Esophagus squamous epithelium (tissue), 5 donors: ENCODE measurements at places on chromosomes 2 and 18.

DNA sequence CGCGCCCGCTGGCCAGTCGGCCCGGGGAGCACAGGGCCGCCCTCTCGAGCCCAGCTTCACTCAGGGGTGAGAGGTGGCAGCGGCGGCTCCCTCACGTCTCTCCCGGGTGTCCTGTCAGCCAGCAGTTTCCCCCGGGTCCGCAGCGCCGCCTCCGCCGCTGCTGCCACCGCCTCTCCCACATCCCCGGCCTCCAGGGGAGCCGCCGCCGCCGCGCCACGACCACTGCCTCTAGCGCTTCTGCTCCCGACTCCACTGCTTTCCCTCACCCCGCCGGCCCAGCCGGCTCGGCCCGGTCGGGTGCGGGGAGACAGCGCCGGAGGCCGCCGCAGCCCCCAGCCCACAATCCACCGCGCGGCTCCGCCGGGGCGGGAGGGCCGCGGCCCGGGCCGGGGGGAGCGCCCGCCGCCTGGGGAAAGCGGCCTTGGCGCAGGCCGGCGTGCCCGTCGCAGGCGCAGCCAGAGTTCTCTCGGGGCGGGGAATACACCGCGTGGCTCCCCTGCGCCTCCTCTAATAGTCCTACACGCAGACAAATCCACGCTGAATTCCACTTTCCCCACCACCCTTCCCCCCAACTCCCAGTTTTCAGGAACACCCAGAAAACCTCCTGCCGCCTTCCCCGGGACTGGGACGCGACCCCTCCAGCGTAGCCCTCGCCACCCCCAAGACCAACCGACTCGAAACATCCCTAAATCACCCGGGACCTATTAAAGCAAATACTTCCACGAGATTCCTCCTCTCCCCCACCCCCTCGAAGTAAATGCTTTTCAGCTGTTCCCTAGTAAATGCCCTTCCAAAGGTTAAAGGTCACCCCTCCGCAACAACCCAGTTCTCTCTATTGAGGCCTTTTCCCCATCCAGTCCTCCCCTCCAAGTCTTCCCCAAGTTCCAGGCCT is at the start of gene VPS54:
VPS54 (minus strand) TSS at position 346 of the 892 bp plus-strand sequence. CDS start 35,429 bp downstream, outside the sequence.
- DNase-seq = no peak
- H3K27me3 ChIP-seq = no peaks in the 10 kb centered on the region
- H3K4me3 ChIP-seq = peak within 1 kb of the TSS; percentile 78
- no peaks in the 10 kb centered on the region for H3K4me1 ChIP-seq
- no peaks in the 10 kb centered on the region for H3K36me3 ChIP-seq

DNA sequence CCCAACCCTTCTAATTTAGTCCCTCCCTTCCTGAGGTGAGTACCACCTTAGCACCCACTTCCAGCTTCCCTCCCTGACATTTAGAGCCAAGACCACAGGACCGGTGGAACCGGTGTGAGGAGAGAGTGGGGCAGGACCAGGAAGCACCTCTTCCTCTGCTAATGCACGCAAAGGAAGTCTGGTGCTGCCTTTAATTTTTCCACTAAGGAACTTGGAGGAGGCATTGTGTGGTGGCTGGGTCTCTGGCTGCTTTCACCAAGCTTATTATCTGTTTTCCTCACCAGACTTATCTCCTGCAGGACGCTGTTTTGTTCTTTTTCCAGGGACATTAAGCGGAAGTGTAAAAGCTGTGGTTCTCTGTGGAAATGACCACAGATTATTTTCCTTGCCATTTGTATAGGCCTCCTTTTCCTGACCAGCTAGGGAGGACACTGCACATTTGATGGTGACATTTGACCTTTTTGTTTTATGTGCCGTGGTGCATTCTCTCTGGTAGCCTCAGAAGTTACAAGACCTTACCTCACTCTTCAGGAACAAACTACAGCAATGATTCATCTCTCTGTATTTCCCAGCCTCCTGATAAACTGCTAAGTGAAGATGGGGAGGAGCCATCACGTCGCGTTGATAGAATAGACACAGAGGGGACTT is 39.8 kb upstream of the SPTBN1 start:
- H3K27ac ChIP-seq = peak overlapping the region; percentile 10
- H3K27me3 ChIP-seq = no peaks in the 10 kb centered on the region
- DNase-seq = no peak
- H3K36me3 ChIP-seq = no peaks in the 10 kb centered on the region
- peaks cover 30% of the 10 kb centered on the region for H3K4me1 ChIP-seq

GRCh38 chr2:48448274-48449061 is 81.5 kb upstream of the STON1 start:
- no peak overlapping the region for H3K4me3 ChIP-seq
- no peak overlapping the region for H3K27ac ChIP-seq
- no peaks in the 10 kb centered on the region for H3K36me3 ChIP-seq
- no peak for DNase-seq

DNA sequence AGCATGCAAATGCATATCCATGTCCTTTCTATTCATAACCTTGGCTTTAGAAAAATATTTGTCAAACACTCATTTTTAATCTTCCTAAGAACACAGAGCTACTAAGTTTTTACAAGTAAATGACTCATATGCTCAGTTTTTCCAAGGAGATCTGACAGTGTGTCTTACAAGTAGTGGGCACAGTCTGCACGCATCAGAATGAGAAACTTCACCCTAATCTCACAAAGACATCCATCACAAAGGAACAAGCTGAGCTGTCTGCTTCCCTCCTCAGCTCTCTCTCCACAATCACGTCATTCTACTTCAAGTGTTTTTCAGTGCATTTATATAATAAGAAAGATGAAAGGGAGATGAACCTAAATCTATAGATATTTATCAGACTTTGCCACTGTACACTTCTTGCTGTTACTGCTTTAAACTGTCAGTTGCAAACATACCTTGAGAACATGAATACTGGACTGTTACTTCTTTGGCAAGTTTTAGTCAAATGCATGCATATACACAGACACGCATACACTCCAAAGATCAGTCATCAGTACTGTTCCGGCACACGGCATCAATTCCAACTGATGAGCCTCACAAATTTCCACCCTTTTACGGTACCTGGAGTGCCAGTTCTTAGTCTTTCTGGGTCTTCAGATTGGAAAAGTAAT is 75.7 kb downstream of the RBMS1 start:
- H3K4me3 ChIP-seq = no peak overlapping the region
- no peak for DNase-seq
- no peak overlapping the region for H3K27ac ChIP-seq

- H3K27ac ChIP-seq = no peak overlapping the region
- no peaks in the 10 kb centered on the region for H3K27me3 ChIP-seq
- H3K4me3 ChIP-seq = no peak overlapping the region
- H3K4me1 ChIP-seq = peaks cover 28% of the 10 kb centered on the region
- peaks cover 8% of the 10 kb centered on the region for H3K36me3 ChIP-seq
- no peak for DNase-seq
Measured at GRCh38 chr2:189444322-189444721, 3.0 kb downstream of the WDR75 start.

- H3K4me3 ChIP-seq = no peak overlapping the region
- no peaks in the 10 kb centered on the region for H3K27me3 ChIP-seq
- peaks cover 17% of the 10 kb centered on the region for H3K4me1 ChIP-seq
Measured at GRCh38 chr18:13572148-13572547, 154.2 kb downstream of the FAM210A start.

DNA sequence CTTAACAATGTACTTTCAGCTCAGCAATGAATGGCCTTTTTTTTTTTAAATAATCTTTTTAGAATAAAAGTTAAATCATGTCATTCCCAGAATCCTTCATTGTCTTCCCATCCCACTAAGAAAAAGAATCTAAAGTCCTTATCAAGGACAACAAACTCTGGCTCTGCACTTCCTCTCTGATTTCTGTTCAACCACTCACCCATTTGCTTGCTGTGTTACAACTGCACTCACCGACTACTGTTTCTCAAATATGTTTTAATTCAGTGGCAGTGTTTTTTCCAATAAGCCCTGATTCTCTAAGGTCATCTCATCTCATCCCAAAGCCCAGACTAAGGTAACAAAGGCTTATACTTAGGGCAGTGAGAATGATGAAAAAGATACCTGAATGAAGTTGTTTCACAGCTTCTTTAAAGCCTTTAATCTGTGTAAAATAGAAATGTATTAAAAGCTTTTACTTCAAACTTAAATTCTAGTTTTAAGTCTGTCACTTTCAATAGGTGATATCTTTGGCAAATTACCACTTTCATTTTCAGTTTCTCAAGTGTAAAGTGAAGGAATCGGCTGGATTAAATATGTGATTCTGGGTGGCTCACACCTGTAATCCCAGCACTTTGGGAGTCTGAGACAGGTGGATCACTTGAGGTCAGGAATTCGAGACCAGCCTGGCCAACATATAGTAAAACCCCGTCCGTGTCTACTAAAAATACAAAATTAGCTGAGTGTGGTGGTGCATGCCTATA is 87.6 kb downstream of the RBBP8 start:
- H3K4me1 ChIP-seq = no peaks in the 10 kb centered on the region
- no peaks in the 10 kb centered on the region for H3K36me3 ChIP-seq

DNA sequence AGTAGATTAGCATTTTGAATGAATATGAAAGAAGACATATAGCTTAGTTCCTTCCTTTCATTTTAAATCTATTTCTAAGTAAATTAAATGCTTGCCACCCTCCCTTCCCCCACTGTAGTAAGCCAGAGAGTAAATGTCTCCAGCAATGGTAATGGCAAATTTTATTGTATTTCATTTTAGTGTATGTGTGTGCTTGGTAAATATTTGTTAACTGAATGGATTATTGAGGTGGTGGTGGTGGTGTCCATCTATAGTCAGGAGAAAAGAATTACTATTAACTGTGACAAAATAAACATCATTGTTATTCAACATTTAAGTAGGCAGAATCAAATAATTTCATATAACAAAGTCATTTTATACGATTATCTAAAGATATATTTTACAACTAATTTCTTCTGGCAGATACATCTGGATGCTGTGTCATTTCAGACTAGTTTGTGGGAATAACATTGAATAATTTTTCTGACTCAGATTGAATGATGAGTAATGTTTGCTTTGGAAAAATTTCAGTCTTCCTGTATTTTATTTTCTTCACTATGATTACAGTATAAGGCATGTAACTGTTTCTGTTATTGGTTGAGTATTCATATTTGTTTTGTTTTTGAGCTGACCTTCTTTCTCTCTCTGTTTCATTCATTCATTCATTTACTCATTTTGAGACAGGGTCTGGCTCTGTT is 18.3 kb downstream of the ASXL3 start:
- no peaks in the 10 kb centered on the region for H3K4me1 ChIP-seq
- H3K4me3 ChIP-seq = no peak overlapping the region
- DNase-seq = no peak
